Stomach (tissue), 19 donors: ENCODE measurements at places on chromosomes 4 and X. TPM values are rescaled to one million over a fixed set of nuclear protein-coding genes. Genes with fewer than 3 reads are reported as not detected.

The FAM236D gene
- total RNA-seq: not detected

The MAGEB2 gene
- total RNA-seq: not detected

The GPM6B gene
- total RNA-seq: 13.4 TPM

The PPID gene
- 1.2 TPM for total RNA-seq

The ADGRG4 gene
- total RNA-seq: not detected

DNA sequence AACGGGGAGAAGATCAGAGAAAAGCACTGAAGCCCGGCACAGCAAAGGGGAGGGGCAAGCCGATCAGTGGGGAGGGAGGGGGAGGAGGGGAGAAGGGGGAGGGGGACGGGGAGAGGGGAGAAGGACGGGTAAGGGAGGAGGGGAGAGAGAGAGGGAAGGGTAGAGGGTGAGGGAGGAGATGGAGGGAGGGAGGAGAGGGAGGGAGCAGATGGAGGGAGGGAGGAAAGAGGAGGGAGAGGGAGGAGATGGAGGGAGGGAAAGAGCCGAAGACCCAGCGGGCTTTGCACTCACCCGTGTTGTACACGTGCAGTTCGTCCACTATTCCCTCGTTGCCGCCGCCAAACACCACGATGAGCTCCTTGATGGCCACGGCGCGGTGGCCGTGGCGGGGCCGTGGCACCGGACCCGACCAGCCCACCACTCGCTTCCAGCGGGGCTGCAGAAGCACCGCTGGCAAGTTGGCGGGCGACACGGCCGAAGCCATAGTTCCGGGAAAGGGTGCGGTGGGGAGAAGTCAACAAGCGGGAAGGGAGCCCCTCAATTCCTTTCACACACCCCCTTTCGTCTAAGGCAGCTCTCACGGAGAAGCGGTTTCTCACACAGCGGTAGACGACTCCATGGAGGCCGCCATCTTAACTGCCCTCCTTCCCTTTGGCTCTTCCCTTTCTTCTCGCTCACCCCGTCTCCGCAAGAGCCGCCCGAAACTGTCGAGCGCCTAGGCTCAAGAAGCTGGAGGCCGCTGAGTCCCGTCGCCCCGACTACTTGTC lies 1.1 kb downstream of the HCFC1 start:
- DNase-seq: peak; percentile 85

DNA sequence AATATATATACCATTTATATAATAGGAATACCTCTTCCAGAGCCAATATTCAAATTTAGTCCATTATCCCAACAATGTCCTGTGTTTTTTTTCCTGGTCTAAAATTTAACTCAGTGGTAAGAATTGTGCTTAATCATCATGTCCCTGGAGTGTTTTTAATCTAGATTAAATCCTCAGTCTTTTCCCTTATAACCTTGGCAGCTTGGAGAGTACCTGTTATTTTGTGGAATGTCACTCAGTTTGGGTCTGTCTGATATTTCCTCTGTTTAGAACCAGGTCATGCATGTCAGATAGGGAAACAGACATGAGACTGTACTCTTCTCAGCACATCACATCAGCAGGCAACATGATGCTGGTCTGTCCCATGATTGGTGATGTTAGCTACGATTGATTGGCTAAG lies 96.6 kb downstream of the HPGD start:
- DNase-seq: no peak

DNA sequence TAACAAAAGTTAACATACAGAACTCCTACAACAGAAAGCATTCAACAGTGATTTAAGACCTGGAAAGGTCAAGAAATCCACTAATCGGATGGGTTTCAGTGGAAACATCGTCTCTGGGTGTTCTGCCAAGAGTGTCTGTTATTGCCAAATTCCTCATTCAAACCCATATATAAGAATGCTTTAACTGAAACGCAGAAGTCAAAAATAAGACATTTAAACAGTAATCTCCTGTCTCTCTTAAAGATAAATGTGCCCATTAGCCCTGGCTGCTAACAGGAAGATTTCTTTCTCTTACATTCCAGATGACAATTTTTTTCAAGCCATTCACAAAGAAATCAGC lies 31.5 kb downstream of the DCTD start:
- no peak for DNase-seq

GRCh38 chr4:17447675-17448298 lies 64.1 kb downstream of the QDPR start:
- DNase-seq: peak; percentile 88

- no peak for DNase-seq
These were observed 292.7 kb downstream of the BCOR start for GRCh38 chrX:39805022-39805421.

GRCh38 chr4:87216469-87216868 lies 3.9 kb downstream of the KLHL8 start:
- no peak for DNase-seq

DNA sequence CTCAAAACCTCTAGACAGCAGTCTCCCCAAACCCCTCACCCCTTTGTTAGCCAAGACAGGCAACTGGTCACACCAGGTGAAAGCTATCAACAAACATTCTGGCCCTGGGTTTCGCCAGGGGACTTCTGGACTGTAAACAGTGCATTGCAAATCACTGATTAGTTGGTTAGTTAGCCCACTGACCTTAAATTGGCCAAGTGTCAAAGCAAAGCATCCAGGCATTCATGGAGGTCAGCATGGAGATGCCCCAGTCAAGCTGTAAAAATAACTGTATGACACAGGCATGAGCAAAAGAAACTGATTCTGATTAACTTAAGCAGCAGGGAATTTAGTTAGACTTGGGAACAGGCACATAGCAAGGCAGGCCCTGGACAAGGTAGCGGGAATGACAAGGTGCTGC lies 156.0 kb upstream of the TTC29 start:
- no peak for DNase-seq

DNA sequence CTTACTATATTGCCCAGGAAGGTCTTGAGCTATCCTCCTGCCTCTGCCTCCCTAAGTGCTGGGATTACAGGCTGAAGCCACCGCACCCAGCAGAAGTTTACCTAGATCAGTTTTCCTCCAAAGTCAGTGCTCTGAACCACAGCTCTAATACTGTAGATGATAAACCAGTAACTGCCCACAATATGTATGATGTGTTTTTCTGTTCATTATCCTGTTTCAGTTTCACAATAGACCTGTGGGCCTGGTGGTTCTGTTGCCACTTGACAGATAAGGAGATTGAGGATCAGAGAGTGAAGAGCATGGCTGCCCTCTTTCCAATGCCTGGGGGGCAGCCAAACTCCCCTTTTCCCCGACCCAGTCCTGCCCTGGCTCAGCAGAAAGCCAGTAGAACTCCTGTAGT lies 87.0 kb downstream of the EFNB1 start:
- no peak for DNase-seq

DNA sequence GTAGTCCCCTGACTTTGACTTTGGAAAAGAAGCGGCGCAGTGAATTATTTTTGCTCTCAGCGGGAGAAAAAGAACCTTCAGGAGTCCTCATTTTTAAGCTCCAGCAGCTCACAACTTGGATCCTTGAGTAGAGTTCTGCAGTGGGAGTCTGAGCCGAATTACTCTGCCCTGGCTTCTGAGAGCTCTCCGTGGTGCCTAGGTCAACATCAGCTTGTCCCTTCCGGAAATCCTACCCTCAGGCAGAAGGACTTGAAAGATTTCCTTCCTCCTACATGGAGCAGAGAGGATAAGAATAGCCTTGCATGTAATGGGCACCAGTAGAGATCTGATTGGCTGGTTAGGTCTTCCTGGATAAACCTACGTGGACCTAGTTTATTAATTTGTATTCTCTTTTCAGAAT lies 549.7 kb upstream of the TENM3 start:
- DNase-seq: no peak
